HT1080 (cell line): ENCODE measurements at places on chromosomes 5 and 9. TPM values are rescaled to one million over a fixed set of nuclear protein-coding genes. Genes with fewer than 3 reads are reported as not detected.
A peak's percentile ranks its signal among the peaks of the same experiment; 100 is the strongest.

The MRRF gene
- total RNA-seq: 65.7 and 91.5 TPM in 2 replicates

DNA sequence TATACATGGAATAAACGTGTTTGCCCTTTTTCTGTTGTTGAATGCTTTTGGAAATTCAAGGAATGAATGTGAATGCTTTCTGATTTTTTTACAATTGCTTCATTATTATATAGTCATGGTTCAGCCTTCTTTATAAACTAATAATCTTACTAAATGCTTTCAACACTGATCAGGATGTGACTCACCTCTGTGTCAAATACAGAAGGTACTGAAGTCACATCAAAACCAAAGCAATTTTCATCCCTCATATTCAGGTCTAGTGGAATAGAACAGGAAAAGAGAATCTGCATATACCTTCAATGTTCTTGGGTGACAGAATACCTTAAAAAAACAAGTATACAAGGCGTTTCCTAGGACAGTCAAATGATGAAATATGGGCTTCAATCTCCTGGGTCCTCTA, 170.7 kb downstream of the PDE4D start:
- peak; percentile 69 for DNase-seq

DNA sequence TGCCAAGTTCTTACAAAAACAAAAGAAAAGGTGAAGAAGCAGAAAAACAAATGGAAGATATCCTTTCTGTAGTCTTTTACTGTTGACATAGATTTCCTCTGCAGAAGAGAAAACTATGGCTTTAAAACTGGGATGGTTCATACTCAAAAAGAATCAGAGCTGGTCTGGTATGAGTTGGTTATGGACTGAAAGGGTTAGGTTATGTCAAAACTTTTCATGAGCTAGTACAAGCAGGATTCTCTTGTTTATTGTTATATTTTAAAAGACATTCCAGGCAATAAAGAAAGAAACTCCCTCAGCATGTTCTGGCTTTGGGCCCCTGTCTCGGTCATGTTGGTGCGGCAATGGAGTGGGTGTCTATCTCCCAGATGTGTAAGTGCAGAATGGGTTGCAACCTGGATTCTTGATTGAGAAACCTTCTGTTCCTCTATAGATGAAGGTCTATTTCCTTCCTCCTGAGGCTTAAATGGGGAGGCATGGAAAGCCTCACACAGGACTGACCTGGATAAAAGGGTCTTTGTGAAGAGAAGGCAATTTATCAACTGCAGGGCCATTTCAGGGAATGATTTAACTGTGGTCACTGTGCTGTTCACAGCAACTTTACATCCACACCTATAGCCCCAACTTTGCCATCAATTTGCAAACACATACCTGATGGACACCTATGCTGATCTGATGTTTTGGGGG, 209.6 kb upstream of the TNC start:
- DNase-seq: no peak

The MCTP1 gene
- total RNA-seq: 11.0 and 13.9 TPM in 2 replicates

DNA sequence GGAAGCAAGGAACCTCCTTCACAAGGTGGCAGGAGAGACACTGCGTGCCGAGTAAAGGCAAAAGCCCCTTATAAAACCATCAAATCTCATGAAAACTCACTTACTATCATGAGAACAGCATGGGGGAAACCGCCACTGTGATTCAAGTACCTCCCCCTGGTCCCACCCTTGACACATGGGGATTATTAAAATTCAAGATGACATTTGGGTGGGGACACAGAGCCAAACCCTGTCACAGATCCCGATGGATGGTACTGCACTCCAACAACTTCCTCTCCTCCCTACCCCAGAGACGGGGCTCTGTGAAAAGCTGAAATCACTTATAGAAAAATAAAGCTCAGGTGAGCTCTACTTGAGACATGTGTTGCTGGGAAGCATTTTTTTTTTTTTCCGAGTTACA, 10.3 kb upstream of the ADCY2 start:
- no peak for DNase-seq

- DNase-seq: peak; percentile 69
Measured at GRCh38 chr5:171092194-171092593, 216.9 kb upstream of the TLX3 start.

GRCh38 chr9:93098236-93098946, 2.4 kb downstream of the CARD19 start:
- peak; percentile 99 for DNase-seq

GRCh38 chr5:38463634-38464521, 92.6 kb downstream of the LIFR start:
- DNase-seq: peak; percentile 98

The PCDHGA1 gene
- 0.07 and 0.32 TPM in 2 replicates for total RNA-seq

The ACOT12 gene
- 0.03 TPM in 1 of 2 replicates, not detected in the other for total RNA-seq

- no peak for DNase-seq
Measured at GRCh38 chr5:10735569-10736276, 25.3 kb downstream of the DAP start.

GRCh38 chr5:75364571-75365280, 27.7 kb downstream of the HMGCR start:
- no peak for DNase-seq

DNA sequence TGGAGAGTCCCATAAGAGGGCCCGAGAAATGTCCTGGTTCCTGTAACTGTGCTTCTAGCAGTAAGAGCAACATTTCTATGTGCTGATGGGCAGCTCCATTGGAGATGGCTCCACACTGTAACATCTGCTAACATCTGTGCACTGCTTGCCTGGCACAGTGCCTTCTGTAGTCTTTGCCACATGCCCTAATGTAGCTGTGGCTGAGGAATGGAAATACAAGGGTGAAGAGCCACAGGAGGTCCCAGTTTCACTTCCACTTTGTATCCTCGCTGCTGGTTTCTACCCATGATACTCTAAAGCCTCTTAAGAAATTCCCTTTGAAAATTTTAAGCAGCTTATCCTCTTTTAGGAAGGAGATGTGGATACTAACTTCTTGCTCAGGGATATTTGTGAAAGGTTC, 97.4 kb downstream of the HOMER1 start:
- DNase-seq: no peak

- no peak for DNase-seq
Measured at GRCh38 chr5:101142102-101142501, 239.0 kb upstream of the ST8SIA4 start.

DNA sequence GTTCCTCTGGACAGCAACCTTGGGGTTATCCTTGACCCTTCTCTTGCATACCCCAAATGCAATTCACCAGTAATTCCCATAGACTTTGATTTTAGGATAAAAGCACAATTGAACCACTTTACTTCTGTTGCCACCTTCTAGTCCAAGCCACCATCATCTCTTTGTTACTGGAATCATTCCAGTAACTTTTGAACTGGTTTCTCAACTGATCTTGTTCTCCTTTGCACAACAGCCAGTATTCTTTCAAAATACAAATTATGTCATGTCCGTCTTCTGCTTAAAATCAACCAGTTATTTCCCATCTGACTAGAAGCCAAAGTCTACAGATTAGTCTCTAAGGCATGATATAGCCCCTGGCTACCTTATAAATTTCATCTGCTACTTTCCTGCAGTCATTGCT, 21.4 kb downstream of the SLC25A46 start:
- no peak for DNase-seq

The MAN2A1 gene
- total RNA-seq: 24.8 and 26.4 TPM in 2 replicates

The SMIM3 gene
- total RNA-seq: 4.4 and 5.9 TPM in 2 replicates

DNA sequence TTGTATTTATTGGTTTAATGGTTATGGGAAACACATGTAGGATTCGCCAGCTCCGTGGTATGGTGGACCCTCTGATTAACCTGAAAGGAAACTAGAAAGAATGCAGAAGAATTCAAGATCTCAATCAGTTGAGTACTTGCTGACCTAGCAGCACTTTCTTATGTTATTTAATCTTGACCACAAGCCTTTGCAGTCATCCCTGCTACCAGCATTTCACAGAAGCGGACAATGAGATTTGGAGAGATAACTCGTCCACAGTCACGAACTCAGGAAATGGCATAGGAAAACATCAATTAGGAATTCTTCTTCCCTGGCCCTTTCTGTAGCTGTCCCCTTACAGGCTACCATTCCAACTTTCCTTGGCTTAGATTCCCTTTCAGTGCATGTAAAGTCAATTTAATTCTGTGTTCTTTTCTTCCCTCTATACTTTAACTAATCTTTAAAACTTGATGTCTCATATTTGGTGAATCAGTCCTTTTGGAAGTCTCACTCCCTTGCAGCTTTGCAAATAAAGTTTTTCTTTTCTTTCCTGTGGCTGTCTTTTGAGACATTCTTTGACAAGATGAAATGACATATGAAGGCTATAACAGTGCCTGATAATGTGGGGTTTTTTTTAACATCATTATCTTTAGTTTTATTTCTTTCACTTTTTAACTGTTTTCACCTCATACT, 1.3 kb upstream of the SLC44A1 start:
- peak; percentile 37 for DNase-seq

The NTRK2 gene
- total RNA-seq: not detected in 2 replicates

GRCh38 chr5:132049093-132049492, 11.4 kb upstream of the IL3 start:
- DNase-seq: no peak

- DNase-seq: no peak
Measured at GRCh38 chr5:127028822-127029457, 1.4 kb downstream of the MARCHF3 start.

The ZNF366 gene
- not detected in 2 replicates for total RNA-seq

The TXN gene
- 415 and 517 TPM in 2 replicates for total RNA-seq

The GRIN1 gene
- not detected in 2 replicates for total RNA-seq

DNA sequence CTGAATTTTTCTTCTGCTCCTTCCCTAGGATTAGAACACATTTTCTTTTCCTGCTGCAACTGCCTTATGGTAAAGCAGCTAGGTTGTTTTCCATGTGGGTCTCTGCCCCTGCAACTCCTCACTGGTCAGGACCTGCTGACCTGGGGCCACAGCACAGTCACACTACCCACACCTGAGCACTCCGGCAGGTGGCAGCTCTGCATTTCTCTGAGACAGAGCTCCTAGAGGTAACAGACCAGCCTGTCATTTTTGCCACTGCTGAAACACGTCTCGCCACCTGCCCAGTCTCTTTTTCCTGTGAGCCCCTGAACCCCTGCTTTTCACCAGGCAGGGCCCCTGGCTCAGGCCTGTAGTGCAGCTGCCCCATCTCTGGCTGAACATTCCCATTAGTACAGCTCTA, 609.6 kb downstream of the HINT1 start:
- no peak for DNase-seq

DNA sequence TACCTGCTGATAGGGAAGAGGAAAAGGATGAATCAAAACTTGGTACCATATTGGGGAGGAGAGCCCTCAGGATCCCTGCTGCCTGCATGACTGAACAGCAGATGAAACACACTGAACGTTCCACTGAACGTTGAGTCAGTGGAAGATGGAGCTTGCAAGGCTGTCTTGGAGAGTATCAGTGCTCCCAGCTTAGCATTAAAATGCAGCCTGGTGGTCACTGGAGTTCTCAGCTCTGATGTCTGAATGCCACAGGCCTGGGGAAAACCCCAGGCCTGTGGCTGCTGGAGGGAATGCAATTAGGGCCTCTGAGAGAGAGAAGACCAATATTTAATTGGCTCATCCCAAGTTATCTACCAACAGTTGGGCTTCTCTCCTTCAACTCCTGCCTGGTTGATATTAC, 54.5 kb downstream of the PDE4D start:
- no peak for DNase-seq

DNA sequence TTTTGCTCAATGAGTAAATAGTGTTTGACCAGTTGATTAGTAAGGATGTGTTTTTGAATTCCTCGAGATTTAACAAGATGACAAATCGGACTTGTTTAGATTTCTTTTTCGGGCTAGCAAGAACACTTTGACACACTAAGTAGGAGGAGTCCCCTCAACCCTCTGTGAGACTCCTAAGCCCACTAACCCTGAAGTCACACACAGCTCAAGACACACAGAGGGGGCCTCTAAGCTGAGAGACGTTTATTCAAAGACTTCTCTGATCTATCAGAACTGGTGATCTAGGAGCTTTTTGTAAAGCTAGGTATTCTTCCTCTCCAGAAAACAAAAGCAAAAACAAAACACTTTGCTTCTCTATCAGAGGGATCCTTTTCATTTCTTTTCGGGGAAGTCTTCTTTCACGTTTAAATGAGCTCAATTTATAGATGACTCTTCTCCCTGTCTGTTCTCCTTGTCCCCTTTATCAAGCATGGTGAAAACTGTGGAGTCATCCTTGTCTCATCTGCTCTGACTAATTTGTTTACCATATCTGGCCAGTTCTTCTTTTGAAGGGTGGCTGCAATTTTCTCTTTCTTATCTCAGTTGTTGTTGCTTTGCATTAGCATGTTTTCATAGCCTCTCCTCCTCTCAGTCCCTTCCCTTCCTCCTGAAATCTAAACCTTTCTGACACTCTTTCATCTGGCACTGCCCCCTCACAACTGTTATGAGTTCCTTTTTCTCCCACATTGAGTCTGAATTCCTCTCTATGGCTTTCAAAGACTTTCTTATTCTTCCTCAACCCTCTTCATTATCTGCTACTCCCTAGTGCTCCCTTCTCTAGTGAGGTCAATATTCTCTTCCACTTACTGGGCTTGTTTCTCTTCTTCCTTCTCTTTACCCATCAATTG, 68.5 kb upstream of the RAI14 start:
- peak; percentile 65 for DNase-seq

GRCh38 chr5:139117342-139117884, 80.8 kb downstream of the SIL1 start:
- no peak for DNase-seq

The PAEP gene
- total RNA-seq: 15.7 and 17.5 TPM in 2 replicates

DNA sequence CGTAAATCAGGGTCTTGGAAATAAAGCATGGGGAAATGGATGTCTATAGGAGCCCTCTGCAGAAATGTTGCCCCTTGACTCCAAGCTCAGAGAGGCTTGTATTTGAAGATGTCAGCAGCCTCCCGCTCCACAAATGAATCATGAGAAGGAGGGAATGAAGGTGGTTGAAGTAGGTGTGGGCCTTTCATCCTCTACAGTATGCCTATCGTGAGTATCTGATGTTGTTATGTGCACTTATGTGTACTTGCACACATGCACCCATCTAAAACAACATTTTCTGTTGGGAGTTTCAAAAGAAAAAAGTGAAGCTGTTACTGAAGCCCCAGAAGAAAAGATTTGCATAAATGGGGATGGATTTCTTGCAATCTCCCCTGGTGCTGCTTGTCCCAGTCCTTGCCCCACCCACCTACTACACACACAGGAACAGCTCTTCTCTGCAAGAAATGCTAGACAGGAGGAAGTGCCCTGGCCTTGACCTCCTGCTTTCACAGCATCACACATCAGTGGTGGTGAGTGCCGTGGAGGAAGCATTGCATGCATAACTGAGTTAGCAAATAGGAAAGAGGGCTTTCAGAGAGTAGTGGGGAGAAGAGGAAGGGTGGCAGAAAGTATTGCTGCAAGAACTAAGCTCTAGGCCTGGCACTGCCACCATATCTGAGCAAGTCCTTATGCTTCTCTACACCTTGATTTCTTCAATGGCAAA, 156.1 kb downstream of the SNX18 start:
- no peak for DNase-seq

DNA sequence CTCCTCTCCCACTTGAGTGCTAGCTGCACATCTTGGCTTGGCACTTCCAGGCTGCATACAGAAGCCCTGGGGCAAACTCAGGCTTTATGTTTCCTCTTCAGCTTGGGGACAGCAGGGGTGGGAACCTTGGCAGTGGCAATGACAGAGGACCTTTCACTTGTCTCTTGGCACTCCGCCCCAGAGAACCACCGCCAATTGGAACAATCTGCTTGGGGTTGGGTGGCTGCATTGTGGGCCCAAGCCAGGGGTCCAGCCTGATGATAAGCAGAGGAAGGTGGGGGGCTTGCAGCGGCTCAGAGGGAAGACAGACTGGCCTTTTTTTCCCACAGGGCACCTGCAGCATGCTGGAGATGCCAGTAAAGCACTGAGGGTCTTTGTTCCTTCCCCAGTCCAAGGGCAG, 179.0 kb upstream of the NMUR2 start:
- no peak for DNase-seq
